ENCODE measurements at places on chromosomes 4 and X. TPM values are rescaled to one million over a fixed set of nuclear protein-coding genes. Genes with fewer than 3 reads are reported as not detected.

DNA sequence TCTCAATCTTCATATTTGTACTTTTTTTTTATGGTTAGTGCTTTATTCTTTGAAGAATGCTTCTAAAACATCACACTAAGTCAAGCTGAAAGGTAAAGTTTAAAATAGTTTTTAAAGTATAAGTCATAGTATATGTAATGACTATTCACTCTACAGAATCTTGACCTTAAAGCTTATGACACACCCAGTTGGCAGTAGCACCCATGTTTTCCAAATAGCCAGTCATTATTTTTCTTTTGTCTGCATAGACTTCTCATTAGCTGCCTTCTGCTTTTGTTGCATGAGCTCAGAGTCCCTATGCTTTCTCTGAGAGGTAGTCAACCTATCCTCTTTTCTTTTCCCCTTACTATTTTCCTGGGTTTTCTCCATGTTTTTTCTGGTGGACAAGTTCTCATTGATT is 231.5 kb downstream of the PCDH18 start:
- DNase-seq: no peak

- DNase-seq: no peak
Measured at GRCh38 chr4:140642674-140643437, 74.1 kb upstream of the UCP1 start.

- DNase-seq: no peak
Measured at GRCh38 chr4:185931986-185932385, 120.0 kb upstream of the SORBS2 start.

DNA sequence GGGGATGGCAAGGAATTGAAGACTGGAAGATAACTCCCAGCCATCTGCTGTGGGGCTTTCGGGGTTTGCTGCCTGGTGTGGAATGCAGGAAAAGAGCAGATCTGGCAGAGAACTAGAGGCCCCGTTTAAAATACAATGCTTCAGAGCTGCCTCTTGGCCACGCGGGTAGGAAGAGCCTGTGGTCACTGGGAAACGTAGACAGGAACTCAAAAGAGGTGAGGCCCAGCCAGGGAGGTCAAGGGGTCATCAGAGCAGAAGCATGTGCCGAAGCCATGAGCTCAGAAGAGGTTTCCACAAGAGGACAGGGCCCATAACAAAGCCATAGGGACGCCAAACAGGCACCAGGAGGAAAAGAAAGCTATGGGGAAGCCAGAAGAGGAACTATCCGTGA is 14.5 kb upstream of the STS start:
- no peak for DNase-seq

GRCh38 chr4:188722911-188723310 is 583.7 kb downstream of the TRIML1 start:
- DNase-seq: no peak

DNA sequence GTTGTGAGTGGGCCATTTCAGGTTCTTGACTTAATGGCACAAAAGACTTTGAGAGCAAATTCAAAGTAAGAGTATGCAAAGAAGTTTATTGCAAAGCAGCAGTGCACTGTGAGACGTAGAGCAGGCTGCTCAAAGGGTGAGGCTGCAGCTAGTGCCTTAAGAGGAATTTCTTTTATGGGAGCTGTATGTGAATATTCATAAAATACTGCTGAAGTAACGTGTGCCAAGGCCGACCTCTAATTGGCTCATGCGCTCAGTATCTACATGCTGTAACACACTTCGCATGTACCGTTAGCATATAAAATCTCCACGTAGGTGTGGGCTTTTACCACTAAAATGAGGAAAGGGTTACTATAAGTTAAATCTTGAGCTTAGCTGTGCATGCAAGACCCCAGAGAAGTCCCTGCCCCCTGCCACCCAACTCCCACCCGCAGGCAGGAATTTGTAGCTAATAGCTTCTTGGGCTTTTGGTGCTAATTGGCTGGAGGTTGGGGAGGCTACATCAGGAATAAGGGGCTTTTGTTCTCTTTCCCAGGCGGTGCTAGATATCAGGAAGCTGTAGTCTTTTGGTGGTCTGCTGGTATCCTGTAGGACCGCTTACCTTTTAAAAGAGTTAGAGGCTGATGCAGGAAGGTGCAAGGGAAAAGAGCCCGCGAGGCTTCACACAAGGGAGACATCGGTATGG is 47.6 kb downstream of the FSTL5 start:
- no peak for DNase-seq

GRCh38 chrX:40448793-40449192 is 132.0 kb upstream of the ATP6AP2 start:
- no peak for DNase-seq

- DNase-seq: no peak
Measured at GRCh38 chr4:77449171-77449570, 156.4 kb upstream of the CXCL13 start.

GRCh38 chr4:7276515-7276914 is 84.2 kb downstream of the SORCS2 start:
- DNase-seq: no peak

DNA sequence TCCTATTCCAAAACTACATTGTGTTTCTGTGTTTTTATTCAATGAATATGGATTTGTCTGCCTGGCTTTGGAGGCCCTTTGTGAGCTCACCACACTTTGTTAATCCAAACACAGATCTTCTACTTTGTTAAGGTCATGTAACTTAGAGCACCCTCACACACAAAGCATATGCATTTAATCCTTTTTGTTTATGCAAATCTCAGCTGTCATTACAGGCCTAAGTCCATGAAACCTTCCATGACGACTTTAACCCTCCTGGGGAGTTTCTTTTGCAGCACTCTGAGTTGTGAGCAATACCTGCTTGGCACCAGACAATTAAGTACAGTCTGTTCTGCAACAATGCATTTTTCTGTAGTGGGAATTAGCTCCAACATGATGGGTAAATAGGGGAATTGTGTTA is 14.9 kb downstream of the CCSER1 start:
- no peak for DNase-seq

DNA sequence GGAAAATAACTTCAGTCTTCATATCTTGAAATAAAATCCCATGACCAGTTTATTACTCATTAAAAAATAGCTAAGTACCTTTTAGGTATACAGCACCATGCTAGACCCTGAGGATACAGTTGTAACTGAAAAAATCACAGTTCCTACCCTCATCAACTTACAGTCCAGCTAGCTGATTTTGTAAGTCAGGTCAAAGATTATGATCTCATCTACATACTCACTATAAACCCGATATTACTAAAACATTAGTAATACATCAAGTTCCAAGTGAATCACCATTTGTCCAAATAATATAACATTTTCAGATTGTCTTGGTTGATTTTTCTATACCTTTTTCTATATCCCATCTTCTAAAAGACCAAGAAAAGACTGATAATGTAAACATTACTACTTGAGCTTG is 333.9 kb downstream of the INPP4B start:
- no peak for DNase-seq

DNA sequence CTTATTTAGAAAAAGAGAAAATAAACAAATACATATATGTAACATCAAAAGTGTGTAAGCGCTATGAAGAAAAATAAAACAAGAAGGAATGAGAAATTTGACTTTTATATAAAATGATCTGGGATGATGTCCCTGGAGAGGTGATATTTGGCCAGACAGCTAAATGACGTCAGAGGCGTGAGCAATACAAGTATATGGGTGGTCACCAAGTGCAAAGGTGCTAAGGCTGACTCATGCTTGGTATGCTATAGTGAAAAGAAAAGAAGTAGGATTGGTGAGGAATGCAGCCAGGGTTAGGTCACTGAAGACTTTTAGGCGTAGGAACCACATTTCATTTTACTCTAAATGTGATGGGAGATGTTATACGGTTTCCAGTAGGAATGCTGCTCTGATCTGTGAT is 1049.1 kb upstream of the TENM3 start:
- DNase-seq: no peak

- no peak for DNase-seq
Measured at GRCh38 chrX:17033225-17033624, 86.8 kb downstream of the REPS2 start.

DNA sequence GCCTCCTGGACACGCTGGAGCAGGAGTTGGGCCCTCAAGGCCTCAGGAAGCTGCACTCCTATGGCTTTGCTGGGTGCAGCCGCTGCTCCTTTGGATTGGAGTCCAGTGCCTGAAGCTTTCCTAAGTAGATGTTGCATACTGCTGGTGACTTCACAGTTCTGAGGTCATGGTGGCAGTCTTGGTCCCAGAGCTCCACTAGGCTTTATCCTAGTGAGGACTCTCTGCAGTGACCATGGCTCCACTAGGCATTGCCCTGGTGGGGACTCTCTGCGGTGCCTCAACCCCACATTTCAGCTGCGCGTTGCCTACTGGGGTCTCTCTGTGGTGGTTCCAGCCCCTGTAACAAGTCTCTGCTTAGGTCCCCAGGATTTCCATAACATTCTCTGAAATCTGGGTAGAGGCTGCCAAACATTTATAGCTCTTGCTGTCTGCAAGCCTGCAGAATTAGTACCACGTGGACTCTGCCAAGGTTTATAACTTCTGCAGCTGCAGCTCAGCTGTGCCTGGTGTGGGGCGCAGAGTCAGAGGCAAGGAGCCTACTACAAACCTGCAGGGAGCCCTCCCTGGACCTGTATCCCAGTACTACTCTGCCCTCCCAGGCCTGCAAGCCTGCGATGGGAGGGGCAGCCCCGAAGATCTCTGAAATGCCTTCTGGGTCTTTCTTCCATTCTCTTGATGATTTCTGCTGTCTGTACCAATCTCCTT is 46.0 kb upstream of the NFKB1 start:
- DNase-seq: no peak

DNA sequence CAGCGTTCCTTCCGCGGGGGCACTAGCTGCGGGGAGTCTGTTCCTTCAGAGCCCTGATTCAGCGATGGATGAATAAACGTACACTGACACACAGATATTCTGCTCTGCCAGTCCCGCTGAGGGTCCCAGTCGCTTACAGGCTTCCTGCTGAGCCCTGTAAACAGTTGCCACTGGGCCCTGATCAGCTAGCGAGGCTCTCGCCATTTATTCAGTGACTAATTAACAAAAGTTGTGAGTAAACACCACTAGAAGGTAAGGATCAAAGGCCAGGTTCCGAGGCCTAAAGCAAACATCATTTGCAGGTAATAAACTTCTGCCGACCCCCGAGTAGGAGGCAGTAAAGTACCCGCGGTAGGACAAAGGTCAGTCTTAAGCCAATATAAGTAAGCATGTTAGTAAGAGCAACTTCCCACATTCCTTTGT is 442.6 kb upstream of the GALNT7 start:
- no peak for DNase-seq

GRCh38 chr4:95249426-95250021 is 299.2 kb downstream of the UNC5C start:
- no peak for DNase-seq

- no peak for DNase-seq
Measured at GRCh38 chr4:62359441-62360155, 1159.5 kb downstream of the ADGRL3 start.

DNA sequence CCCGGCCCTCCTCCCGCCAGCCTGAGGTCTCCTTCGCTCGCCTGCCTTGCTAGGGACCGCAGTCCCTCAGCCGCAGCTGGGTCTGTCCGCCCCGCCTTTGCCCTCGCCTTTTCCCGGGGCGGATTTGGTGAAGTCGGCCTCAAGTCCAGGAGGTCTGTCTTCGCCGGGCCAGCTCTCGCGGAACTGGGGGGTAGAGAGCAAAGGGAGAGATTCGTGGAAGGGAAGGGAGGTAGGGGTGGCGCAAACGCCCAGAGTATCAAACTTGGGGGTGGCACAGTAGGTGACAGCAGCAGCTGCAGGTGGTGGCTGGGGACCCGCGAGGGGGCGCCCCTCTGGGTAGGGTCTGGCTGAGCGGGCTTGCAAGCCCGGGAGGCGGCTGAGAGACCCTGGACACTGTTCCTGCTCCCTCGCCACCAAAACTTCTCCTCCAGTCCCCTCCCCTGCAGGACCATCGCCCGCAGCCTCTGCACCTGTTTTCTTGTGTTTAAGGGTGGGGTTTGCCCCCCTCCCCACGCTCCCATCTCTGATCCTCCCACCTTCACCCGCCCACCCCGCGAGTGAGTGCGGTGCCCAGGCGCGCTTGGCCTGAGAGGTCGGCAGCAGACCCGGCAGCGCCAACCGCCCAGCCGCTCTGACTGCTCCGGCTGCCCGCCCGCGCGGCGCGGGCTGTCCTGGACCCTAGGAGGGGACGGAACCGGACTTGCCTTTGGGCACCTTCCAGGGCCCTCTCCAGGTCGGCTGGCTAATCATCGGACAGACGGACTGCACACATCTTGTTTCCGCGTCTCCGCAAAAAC is at the start of gene NPY2R:
TSS of gene NPY2R (plus strand) at position 379 of the 797 bp plus-strand sequence. CDS start 5,304 bp downstream, outside the sequence.
- DNase-seq: no peak

DDIT4L gene
- 0.49 TPM for total RNA-seq

PRR32 gene
- total RNA-seq: not detected

HAND2 gene
- total RNA-seq: not detected

RPS6KA6 gene
- total RNA-seq: 0.02 TPM

FAT1 gene
- 0.43 TPM for total RNA-seq

TMEM144 gene
- not detected for total RNA-seq

COL4A5 gene
- total RNA-seq: not detected

FAM241A gene
- total RNA-seq: 2.5 TPM

MAGEC1 gene
- not detected for total RNA-seq

BST1 gene
- 0.74 TPM for total RNA-seq

FDCSP gene
- not detected for total RNA-seq

All from activated naive CD4-positive, alpha-beta T cell treated with anti-CD3 and anti-CD28 coated beads for 36 hours (primary cell).